NCI-H1436 (cell line): ENCODE measurements at places on chromosomes 5 and 9.

- no peak for DNase-seq
Measured at GRCh38 chr5:171562822-171563221, 143.4 kb downstream of the FGF18 start.

DNA sequence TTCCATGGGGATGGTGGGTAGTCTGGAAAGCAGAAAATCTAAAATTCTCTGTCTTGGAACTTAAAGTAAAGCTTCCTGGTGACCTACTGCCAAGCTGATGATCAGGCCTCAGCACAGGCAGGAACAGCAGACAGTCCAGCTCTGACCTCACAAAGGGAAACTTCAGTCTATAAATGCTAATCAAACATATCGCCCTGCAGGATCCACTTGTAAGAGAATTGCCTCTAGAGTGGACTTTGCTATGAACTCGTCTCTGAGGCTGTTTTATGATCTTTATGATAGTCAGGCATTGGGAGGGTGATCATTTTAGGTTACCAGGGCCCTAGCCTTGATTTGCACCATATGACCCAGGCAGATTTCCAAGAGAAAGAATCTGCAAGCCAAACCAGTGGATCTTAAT is 67.6 kb upstream of the SELENOP start:
- DNase-seq, result no peak

GRCh38 chr5:37029436-37029835 is 152.9 kb downstream of the NIPBL start:
- DNase-seq, result no peak

- no peak for DNase-seq
Measured at GRCh38 chr9:121711797-121712196, 60.4 kb downstream of the DAB2IP start.

DNA sequence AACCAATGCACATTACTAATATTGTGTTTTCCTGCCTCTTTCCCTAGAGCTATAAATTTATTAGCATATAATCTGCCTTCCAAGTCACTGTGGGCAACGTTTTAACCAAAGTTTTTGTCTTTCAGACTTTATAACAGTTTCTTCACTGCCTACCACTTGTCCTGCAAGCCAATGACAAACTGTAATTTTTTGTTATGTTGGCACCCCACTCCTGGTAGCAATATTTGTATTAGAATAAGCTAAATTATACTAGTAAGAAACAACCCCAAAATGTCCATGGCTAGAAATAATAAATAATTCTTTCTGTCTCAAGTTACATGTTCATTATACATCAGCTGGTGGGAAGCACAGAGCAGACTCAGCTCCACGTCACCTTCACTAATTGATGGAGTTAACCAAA is 51.7 kb downstream of the ATPSCKMT start:
- DNase-seq, result no peak

- no peak for DNase-seq
Measured at GRCh38 chr9:95336281-95336680, 18.8 kb upstream of the FANCC start.

- no peak for DNase-seq
Measured at GRCh38 chr5:175868996-175869638, 2.3 kb upstream of the CPLX2 start.

- no peak for DNase-seq
Measured at GRCh38 chr9:94631599-94631998, 7.7 kb downstream of the FBP1 start.

- no peak for DNase-seq
Measured at GRCh38 chr9:118303216-118303615, 599.0 kb downstream of the TLR4 start.

DNA sequence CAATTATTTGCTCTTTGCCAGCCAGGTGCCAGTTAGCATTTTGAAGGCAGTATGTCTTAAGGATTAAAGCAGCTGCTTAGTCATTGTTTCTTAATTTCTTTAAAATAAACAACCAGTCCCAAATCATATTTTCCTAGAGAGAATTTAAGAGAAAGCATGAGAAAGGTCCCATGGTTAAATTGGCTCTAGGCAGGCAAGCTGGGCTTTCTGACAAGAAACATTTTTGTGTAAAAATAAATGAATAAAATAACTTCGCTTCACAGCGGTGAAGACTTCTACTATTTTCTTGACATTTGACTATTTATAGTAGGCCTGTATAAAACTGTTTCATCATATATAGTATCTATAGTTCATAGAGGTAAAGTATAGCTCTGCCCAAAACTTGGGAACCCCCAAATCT is 617.7 kb upstream of the C9orf72 start:
- DNase-seq, result no peak

- DNase-seq, result no peak
Measured at GRCh38 chr5:68771221-68771620, 322.6 kb upstream of the SLC30A5 start.

DNA sequence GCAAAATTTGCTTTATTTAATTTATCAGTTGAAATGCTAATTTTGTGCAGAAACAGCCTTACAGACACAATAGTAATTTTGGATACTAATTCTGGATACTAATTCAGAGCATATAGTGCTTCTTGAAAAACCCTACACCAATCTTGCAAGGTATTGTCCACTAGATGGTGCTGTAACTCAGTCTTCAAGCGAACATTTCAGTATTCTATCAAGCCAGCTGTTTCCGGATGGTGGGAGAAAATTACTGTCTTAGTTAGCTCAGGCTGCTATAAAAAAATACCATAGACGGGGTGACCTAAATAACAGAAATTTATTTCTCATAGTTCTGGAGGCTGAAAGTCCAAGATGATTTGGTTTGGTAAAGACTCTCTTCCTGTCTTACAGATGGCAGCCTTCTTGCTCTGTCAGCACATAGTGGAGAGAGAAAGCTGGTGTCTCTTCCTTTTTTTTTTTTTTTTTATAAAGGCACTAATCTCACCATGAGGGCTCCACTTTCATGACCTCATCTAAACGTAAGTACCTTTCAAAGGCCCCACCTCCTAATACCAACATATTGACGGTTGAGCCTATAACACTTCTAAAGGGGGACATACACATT is 1306.5 kb upstream of the CDH9 start:
- DNase-seq, result no peak

DNA sequence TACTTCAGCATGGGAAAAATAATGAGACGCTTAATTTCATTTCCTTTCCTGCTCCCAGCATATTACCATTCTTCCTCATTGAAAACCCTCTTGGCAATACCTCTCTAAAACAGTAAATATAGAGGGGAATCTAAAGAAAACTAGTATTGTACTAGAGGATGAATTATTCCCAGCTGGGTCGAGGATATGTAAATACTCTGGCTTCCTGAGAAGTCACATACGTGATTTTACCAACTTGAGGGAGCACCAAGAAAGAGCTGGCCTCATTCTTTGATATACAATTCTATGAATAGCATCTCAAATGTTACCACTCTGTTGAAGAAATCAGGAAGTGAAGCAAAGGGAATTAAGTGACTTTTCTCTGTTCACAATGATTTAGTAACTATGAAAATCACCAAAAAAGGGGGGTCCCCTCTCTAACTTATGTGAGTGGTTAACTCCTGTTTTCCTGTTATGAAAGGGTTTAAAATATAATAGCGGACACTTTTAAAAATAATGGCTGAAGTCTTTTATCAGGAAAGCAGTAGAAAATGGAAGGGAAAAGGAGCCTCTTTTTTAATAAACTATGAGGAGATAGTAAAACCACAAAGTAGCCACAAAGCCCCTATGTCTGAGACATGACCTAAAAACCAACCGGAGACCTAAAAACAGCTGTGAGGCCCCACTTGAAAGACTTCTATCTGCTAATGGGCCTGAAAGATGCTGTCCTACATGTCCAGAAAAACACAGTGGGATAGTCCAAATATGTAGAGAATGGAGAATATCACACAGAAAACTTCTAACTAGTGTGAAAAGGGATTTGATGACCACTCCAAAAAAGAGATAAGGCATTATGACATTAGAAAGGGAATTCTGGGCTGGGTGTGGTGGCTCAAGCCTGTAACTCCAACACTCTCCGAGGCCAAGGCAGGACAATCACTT is 42.6 kb downstream of the LPAR1 start:
- DNase-seq, result no peak

DNA sequence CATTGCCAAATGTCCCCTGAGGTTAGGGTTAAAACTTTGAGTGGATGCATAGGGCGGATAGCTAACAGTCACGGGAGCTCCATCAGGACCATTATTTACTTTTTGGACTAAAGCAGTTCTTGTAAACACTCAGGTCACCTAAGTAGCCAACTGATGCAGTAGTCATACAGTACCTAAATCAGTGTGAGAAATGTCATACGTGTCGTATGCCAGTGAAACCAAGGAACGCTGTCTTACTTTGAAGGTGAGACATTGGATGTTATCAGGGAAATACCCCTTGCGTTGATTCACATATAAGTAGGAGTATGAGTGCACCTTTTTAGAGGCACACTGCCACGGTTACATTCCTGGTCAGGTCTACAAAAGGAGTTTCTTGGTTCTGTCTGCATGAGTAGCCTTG is 101.9 kb downstream of the LNPEP start:
- DNase-seq, result no peak

GRCh38 chr9:91422758-91423711 is 597 bp downstream of the NFIL3 start:
- peak; percentile 52 for DNase-seq

GRCh38 chr9:17068671-17069070 is 66.2 kb upstream of the CNTLN start:
- no peak for DNase-seq

DNA sequence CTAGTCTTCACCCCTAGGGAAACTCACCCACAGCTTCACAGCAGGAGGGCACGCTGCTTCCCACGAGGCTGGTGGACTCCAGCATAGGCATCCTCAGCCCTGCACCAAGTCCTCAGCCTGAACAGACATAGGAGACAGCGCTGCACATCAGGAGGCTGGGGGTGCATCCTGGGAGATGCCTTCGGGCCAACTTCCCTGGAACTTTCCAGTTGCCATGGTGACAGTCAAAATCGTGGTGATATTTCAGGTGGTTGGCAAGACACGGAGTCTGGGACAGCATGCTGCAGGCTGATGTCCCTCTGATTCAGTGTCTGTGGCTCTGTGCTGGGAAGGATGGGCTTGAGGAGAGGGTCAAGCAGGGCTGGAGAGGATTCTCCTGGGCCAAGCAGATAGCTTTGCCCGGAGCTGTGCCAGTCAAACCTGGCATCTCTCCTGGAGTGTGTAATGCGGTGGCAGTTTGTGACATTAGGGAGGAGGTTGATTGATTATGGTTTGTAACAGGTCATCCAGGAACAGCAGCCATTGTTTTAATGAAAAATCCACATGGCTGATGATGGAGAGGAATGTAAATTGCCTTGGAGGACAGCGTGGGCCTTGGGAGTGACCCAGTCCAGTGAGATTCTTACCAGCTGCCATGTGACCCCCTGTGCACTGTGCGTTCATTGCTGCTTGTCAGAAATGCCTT is 35.6 kb upstream of the SEMA4D start:
- no peak for DNase-seq

DNA sequence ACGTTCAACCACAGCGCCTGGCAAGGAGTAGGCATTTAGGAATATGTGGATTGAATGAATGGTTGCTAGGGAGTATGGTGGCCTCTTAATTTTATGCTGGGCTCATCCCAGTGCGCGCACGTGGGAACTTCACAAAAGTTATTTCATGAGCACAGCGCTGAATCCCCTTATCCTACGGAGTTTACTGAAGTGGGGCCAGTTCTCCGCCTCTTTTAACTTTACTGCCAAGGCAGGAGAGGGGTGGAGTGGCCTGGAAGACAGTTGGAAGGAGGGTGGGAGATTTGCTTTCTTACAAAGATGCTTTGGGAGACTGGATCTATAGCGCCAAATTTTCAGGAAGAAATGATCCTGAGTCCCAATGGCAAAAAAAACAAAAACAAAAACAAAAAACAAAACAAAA is 326.5 kb downstream of the SH3GL2 start:
- DNase-seq, result no peak

DNA sequence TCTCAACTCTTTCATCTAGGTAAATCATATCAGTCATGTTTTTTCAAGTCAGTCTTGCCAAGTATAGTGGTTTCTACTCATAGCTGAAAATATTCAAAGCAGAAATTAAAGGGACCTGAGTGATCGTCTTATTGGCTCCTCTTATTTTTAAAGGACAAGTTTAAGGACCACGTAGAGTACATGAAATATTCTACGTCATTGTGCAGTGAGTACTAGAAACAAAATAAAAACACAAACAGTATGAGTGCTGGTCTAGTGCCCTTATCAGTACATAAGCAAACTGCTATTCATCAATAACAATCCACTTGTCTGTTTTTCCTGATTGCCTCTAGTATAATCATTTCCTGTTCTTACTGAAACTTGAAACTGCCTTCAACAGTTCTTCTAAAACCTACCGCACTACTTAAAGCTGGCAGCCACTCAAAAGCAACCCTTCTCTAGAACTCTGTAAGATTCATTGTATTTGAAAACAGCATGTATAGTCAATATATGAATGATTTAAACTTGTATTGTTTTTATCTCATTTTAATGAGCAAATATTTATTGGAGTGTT is 853.7 kb downstream of the TAF11L14 start:
- no peak for DNase-seq

DNA sequence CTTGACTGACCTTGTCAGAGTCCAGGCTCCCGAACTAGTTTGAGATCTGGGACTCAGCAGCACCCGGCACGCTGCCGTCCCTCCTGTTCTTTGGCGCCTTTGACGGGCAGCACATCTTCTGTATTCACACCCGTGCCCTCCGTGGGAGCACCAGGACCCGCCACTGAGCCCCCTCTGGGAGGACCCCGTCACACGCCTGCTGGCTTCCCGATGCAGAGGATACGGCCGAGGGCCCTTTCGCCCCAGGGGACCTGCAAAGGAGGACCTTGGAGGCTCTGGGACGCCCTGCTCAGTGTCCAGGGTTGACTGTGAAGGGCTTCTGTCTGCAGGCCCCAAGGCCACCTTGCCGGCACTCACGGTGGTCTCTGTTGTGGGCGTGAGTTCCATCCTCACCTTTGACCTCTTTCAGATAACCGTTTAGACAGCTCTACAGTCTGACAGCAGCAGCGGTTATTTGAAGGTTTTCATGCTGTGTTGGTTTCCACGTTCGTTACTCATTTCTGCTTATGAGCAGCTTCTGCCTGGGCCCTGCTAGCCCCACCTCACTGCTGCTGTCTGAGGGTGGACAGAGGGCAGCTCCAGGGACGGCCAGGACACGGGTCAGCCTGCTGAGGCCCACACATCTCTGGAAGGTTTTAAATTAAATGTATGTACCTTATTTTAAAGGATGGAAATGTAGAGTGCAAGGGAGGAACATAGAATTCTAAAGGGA is 12.6 kb upstream of the EXOC3 start:
- no peak for DNase-seq

GRCh38 chr9:14302405-14302804 is 11.5 kb downstream of the NFIB start:
- no peak for DNase-seq

DNA sequence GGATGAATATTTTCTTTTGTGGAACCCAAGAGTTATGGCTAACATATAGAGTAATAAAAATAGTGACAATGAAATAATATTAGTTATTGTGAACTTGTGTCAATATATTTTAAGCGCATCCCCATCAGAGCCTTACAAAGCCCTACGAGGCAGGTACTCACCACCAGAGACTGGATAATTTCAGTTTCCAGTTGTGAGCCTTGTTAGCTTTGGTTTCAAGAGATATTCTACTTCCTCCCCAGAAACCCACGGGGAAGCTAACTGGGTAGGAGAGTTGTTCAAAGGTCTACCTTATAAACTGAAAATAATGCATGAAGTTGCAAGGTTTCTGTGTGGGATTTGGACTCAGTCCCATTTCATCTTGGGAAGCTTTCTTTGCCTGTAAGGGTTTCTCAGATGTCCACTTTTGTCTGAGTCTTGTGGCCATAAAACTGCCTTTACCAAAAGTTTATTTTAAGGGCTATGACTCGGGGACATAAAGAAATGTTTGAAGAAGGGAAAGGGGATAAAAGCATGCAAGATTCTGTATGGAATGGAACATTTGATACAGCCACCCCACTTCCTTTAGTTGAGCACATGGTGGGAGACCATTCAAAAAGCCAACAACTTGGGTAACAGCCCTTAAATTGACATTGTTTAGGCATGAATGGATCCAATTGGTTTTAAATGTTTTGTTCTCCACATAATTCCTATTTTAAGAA is 57.4 kb upstream of the ANKRD55 start:
- no peak for DNase-seq
